ENCODE measurements at places on chromosomes 2 and 18.

DNA sequence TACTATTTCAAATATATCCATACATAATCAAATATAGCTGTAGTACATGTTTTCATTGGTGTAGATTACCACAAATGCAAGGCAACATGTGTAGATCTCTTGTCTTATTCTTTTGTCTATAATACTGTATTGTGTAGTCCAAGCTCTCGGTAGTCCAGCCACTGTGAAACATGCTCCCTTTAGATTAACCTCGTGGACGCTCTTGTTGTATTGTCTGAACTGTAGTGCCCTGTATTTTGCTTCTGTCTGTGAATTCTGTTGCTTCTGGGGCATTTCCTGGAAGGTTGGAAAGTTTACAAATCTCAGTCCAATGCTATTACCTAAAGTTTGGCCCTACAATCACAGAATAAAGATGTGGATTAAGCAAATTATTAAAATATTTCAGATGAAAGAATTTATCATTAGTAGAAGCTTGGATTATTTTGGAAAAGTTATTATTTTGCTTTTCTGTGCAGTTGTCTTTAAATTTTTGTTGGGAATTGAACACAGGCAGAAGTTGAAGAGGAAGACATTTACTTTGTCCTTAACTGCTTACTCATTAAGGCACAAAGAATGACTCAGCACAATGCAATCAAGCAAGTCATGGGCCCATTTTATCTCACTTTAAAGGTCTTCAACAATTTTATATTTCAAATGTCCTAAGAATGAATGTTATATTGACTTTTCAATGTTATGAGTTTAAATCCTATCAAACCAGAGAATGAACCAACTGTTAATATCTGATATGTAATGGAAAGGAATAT is 103.4 kb upstream of the CAVIN2 start:
- DNase-seq, result no peak

DNA sequence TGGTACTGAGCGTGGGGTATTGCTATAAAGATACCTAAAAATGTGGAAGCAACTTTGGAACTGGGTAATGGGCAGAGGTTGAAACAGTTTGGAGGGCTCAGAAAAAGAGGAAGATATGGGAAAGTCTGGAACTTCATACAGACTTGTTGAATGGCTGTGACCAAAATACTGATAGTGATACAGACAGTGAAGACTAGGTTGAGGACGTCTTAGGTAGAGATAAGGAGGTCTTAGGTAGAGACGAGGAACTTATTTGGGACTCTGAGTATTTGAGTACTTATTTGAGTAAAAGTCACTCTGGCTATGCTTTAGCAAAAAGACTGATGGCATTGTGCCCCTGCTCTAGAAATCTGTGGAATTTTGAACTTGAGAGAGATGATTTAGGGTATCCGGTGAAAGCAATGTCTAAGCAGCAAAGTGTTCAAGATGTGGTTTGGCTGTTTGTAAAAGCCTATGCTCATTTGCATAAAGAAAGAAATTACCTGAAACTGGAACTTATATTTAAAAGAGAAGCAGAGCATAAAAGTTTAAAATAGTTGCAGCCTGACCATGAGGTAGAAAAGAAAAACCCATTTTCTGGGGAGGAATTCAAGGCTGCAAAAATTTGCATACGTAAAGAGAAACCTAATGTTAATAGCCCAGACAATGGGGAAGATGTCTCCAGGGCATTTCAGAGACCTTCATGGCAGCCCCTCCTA is 219.6 kb downstream of the PDE1A start:
- DNase-seq, result no peak

- no peak for DNase-seq
Measured at GRCh38 chr2:134310107-134311079, 56.5 kb downstream of the MGAT5 start.

- DNase-seq, result no peak
Measured at GRCh38 chr2:170965446-170966225, 36.6 kb downstream of the GORASP2 start.

- no peak for DNase-seq
Measured at GRCh38 chr2:202038471-202039277, 5.0 kb downstream of the FZD7 start.

DNA sequence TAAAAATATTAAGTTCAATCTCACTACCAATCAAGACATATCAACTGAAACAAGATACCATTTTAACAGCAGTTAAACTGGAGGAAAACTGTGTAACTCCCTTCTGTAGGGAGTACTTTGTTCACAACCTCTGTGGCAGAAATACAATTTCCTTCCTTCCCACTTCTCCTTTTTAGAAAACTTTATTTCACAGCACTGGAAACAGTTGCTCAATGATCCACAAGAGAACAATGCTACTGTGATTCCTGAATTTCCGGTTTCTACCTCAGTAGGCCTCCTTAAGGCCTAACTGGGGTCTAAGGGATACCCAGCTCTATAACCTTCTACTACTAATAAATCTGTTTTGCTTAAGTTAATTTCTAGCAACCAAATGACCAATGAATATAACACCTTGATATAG is 14.1 kb downstream of the TLK1 start:
- no peak for DNase-seq

DNA sequence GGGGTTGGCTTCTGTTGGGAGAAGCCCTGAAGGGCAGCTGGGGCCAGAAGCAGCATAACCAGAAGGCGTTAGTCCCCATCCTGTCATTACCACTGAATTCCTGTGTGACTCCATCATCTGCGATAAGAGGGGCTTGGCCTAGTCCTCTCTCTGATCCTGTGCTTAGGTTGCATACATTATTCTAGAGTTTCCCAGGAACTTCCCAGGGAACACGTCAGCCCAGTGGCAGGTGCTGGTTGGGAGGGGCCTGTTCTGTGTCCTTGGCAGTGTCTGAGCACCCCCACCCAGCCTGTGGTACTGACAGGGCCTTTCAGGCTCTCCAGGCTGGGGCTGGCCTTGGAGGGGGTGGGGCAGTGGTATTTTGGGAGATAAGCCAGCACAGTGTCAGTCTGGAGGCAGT is 4.5 kb upstream of the TOGARAM2 start:
- no peak for DNase-seq

DNA sequence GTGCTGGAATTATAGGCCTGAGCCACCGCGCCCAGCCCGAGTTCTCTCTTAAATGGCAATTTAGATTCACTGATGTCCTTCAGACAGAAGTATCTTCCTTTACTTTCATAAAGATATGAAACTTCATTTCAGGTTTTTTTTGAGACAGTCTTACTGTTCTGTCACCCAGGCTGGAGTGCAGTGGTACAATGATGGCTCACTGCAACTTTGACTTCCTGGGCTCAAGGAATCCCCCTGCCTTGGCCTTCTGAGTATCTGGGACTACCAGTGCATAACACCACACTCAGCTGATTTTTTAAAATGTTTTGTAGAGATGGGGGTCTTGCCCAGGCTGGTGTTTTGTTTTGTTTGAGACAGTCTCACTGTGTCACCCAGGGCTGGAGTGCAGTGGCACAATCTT is 13.2 kb downstream of the ITGB1BP1 start:
- DNase-seq, result no peak

DNA sequence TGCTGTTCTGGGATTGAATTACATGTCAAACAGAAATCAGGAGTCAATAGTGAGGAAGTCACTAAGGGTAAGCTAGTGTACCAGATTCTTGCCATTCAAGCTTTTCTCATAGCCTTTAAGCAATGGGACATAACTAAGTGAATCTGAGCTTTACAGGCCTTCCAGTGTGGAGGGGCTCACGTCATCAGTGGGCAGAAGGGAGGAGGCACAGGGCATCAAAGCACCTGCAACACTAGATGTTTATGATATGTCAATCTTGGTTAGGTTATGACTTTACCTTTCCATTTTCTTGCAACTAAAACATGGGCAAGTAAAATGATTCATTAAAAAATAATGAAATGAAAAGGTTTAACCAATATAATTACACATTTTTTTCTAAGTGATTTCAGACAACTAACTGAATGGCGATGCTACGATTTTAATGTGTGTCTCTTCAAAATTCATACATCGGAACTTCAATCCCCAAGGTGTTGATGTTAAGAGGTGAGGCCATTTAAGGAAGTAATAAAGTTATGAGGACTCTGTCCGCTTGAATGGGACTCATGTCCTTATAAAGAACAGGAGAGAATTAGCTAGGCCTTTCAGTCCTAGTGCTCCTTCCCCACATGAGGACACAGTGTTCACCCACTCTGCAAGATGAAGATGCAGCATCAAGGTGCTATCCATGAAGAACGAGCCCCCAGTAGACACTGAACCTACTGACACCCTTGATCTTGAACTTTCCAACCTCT is 1169.2 kb upstream of the NXPH2 start:
- no peak for DNase-seq

DNA sequence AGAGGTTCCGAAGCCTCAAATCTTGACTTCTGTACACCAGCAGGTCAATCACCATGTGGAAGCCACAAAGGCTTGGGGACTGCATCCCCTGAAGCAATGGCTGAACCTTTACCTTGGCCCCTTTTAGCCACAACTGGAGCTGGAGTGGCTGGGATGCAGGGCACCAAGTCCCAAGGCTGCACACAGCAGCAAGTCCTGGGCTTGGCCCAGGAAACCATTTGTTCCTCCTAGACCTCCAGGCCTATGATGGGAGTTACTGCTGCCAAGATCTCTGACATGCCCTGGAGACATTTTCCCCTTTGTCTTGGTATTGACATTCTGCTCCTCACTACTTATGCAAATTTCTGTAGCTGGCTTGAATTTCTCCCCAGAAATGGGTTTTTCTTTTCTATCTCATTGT is 285.9 kb downstream of the ASXL3 start:
- DNase-seq, result no peak

DNA sequence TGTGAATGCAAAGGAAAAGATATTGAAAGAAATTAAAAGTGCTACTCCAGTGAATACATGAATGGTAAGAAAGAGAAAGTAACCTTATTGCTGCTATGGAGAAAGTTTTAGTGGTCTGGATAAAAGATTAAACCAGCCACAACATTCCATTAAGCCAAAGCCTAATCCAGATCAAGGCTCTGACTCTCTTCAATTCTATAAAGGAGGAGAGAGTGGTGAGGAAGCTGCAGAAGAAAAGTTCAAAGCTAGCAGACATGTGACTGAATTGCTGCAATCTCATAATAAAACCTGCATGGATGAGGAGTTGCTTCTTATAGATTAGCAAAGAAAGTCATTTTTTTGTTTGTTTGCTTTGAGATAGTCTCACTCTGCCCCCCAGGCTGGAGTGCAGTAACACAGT is 130.2 kb downstream of the DNAH6 start:
- no peak for DNase-seq

DNA sequence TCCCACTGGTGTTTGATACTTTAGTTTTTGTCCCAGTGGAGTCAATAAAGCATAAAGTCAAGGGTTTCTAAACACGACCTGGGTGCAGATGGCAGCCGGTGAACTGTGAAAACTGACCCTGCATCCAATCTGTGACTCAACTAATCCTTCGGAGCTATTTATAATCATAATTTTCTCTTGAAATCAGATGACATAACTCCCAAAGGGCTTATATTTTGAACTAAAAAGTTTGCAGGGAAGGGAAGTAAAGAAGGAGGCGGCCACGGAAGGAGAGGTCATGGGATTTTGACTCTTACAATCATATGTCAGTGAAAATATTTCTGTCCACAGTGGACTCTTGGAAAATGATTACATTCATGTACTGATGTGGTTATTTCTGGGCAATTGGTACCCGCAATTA is 178.5 kb downstream of the PDE1A start:
- no peak for DNase-seq

DNA sequence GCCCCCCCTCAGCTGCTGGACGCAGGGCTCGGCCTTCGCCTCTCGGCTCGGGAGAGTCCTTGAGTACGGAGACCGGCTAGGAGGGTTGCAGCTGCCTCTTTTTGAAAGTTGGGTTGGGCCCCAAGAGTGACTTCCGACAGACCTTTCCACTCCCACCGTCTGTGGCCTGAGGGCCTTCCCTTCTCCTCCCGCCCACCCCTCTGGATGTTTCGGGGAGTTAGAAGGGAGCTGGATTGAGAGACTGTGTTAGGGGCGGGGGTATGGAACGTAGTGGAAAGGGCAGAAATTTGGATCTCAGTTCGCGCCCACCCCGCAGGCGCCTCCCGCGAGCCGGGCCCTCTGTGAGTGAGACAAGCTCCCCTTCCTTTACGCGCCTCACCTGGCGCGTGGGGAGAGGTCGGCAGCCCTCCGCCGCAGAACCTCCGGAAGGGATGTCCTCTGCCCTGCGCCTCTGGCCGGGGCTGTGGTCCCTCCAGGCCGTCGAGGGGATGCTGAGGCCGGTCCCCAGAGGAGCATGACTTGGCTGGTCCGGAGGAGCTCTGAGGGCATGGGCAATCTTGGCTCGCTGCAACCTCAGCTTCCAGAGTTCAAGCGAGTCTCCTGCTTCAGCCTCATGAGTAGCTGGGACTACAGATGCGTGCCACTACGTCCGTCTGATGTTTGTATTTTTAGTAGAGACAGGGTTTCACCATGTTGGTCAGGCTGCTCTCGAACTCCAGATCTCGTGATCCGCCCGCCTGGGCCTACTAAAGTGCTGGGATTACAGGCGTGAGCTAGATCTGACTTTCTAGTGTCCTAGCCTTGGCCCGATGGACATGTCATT is 15.9 kb downstream of the C2orf74 start:
- no peak for DNase-seq

DNA sequence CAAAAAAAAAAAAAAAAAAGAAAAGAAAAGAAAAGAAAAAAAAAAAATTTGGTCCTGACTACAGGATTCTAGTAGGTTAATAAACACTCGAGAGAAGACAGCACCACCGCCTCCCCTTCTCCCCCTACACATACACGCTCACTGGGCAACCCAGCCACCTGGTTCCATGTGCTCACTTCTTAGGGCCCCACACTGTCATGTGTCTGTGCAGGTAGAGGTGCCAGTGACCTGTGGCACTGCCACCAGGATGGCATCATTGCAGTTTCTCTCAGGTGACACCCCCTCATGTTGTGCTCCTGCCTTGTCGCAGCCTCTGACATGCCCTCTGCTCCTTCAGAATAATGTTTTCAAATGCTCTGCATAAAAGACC is 39.7 kb upstream of the LYPD6B start:
- no peak for DNase-seq

GRCh38 chr2:64651590-64651989 is 2.1 kb downstream of the SERTAD2 start:
- DNase-seq, result no peak

DNA sequence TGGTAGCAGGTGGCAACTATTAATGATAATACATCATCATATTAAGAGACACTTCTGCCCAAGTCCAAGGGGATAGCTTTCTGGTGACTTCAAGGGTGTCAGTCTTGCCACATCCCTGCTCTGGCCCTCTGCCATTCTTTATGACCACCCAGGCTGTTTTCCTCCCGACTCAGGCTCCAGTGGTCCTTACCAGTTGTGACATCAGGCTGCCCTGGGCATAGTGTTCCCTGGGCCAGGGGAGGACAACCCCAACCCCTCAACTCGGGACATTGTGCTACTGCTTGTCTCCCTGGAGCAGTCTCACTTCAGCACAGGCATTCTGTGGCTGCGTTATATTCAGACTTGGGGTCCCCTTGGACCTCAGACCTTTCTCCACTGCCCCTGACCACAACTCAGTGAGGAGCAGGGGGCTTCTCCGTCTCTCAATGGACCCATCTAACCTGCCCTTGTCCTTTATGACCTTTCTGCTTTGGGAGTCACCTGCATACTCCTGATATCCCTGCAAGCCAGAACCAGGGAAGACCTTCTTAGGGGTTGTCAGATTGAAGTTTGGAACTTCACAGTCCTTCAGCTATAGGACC is 12.8 kb downstream of the DNAJB2 start:
- no peak for DNase-seq

GRCh38 chr2:239227661-239228371 is 173.0 kb downstream of the HDAC4 start:
- DNase-seq, result peak; percentile 22

- no peak for DNase-seq
Measured at GRCh38 chr2:126850940-126851339, 47.8 kb upstream of the TEX51 start.

GRCh38 chr2:84888401-84889276 is 7.8 kb upstream of the TRABD2A start:
- no peak for DNase-seq

Measured in NCI-H2029 (cell line).